ENCODE measurements at places on chromosomes 16 and 17.

DNA sequence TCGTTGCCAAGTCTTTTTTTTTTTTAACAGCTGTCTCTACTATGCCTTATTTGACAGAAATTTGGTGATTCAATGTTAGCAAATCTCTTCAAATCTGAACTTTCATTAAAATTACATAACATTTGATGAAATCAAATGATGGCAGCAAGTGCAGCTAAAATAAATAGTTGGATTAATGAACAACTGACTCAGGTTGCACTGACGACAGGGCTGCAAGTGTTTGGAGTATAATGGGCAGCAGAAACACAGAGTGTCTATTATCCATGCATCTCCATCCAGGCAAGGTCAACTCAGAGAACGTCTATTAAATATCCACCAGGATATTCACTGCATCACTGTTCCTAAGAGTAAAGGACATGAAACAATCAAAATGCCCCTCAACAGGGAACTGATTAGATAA lies 109.8 kb downstream of the SLC39A11 start:
- no peak for DNase-seq

- DNase-seq, result no peak
Measured at GRCh38 chr16:49528060-49528865, 154.7 kb downstream of the C16orf78 start.

DNA sequence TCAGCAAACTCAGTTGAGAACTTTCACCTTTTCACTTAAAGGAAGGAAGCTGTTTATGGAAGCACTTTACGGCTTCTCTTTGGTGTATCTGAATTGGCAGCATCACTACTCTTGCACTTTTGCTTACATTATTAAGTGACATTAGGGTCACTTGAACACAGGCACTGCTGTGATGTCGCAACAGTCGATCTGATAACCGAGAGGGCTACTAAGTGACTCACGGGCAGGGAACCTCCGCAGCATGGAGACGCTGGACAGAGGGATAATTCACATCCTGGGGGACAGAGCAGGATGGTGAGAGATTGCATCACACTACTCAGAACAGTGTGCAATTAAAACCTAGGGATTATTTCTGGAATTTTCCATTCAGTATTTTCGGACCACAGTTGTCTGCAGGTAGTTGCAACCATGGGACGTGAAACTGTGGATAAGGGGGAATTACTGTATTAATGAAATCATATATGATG lies 56.5 kb downstream of the DNAH2 start:
- DNase-seq, result no peak

- no peak for DNase-seq
Measured at GRCh38 chr17:77295241-77295853, 154.6 kb downstream of the SEC14L1 start.

DNA sequence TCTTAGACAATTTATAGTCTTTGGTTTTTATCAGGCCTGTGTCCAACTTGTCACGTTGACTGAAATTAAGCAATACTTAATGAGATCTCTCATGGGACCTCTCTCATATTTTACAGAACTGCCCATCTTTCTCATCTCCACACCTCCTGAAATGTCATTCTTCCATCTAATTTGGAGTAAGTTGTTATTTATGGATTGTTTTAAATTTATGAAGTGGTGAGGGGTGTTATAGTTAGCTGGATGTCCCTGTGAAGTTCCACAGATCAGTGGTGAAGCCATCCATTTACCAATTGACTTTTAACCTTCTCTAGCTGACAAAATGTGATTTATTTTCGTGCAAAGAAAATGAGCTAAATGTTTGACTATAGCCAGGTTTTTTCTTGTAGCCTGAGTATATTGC lies 824.9 kb downstream of the KCNJ2 start:
- no peak for DNase-seq

DNA sequence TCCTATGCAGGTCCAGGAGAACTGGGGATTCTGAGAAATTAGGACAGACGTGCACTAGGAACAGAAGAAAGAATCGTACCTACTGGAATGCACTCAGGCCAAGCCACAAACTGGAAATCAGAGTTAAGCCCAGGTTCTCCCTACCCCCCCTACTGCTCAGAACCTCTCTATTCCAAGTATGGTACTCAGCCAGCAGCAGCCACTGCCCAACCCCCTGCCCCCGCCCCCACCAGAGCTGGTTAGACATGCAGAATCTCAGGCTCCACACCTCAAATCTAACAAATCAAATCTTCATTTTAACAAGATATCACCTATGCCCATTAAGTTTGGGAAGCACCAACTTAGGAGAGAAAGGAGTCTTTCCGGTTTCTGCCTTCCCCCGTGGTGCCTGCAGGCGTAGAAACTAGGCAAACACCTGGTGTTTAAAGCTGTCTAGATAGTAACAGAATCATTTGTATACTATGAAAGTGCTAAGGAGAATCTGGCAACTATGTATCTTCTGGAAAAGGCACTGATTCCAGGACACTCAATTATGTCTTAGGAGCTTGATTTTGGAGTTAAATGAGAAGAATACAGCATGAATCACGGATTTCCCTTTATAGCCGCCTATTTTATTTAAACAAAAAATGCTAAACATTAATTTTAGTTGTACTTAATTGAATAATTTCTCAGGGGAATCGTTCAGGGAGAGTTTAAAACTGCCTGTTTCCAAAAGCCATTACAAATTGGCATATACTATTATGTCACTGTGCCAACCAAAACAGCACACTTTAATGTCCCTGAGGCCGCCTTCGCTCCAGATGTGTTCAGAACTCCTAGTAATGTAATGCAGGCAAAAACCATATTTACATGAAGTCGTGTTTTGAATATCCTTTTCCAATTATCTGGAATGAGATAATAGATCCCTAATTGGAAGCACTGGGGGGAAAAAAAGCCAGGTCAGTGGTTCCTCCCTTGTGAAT lies 166.5 kb downstream of the STX8 start:
- no peak for DNase-seq

- DNase-seq, result no peak
Measured at GRCh38 chr17:45759761-45760160, 24.4 kb upstream of the CRHR1 start.

DNA sequence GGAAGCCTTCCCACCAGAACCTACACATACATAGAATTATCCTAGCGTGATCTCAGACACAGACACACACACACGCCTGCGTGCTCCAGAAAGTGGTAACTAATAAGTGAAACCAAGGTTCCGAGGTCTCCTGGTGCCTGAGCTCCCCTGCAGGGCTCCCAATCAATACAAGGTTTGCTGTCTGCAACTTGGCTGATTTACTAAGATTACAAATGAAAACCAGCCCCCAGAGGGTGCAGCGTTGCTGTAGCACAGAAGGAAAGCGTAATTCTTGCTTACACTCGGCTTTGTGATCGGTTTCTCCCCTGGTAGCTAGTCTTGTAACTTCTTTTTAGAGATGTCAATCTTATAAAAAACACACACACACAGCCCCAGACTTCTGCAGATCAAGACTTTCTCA lies 334.1 kb upstream of the XYLT1 start:
- no peak for DNase-seq

GRCh38 chr17:37310940-37311339 lies 64.8 kb upstream of the C17orf78 start:
- DNase-seq, result no peak

GRCh38 chr16:85195900-85196772 lies 83.9 kb upstream of the CIBAR2 start:
- no peak for DNase-seq

- no peak for DNase-seq
Measured at GRCh38 chr16:30137897-30138296, 14.9 kb upstream of the MAPK3 start.

DNA sequence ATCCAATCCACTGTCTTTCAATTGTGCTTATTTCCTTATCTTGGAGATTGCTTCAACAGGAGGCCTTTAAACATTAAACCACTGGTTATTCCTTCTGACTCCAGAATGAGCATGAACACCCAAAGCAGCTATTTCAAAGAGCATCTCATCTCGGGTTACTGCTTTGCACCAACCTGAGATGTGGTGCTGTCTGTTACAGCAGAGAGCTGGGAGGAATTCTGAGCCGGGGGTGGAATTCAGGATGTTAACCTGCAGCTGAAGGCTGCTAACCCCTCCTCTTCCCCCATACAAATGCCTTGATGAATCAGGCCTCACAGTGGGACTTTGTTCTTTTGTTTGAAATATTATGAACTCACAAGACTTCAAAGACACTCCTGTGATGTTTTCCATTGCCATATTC lies 113.1 kb downstream of the SHISA9 start:
- no peak for DNase-seq

DNA sequence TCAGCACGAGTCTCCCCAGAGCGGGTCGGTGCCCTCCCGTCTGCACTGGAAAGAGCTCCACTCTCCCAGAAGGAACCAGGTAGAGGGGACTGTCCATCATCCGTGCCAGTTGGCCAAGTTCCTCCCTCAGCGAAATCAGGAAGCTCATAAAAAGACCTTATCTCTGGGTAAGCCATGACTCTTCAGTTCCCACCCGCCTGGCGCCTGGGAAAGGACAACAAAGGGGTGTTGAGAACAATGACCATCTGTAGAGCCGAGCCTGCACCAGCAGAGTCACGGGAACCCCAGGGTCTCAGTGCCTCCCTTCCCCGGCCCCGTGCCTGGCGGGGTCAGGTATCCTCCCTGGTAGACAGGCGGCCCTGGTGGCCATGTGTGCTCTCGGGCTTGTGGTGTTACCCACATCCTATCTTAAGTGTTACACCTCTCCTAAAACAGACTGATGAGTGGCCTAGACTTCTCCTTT lies 190.7 kb downstream of the AXIN2 start:
- no peak for DNase-seq

DNA sequence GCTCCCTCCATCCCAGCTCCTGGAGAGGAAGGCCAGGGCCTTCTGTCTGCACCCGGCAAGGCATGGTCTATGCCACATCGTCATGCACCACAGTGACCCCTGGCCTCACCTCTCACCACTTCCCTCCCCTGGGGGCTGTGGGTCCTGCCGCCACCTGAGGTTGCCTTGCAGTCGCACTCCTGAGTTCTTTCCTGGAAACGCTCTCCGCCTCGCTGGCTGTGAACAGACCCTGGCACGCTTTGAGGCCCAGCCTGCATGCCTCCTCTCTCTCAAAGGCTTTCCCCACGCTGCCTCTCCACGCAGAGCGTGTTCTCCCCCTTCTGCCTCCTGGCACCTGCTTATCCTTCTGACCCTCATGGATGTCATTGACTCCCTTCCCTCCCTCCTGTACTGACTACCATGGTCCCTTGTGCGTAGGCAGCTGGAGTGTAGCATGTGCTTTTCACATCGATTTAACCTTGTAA lies 45.4 kb downstream of the SEC14L1 start:
- no peak for DNase-seq

DNA sequence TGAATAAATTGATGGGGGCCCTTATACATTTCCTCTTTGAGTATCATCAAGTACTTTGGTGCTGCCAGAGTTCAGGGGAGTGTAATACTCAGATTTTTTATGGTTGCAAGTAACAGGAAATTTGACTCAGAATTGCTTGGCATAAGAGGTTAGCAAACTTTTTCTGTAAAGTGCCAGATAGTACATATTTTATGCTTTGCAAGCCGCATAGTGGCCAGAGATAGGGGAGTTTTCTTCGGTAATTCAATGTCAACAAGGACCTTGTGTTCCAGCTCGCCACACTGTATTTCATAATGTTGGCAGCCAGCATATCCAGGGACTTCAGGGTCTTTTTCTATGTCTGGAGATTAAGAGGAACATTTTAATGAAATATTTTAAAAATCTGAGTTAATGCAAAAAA lies 51.0 kb upstream of the MARCHF10 start:
- DNase-seq, result no peak

- DNase-seq, result no peak
Measured at GRCh38 chr17:79331492-79331891, 256.9 kb downstream of the ENGASE start.

DNA sequence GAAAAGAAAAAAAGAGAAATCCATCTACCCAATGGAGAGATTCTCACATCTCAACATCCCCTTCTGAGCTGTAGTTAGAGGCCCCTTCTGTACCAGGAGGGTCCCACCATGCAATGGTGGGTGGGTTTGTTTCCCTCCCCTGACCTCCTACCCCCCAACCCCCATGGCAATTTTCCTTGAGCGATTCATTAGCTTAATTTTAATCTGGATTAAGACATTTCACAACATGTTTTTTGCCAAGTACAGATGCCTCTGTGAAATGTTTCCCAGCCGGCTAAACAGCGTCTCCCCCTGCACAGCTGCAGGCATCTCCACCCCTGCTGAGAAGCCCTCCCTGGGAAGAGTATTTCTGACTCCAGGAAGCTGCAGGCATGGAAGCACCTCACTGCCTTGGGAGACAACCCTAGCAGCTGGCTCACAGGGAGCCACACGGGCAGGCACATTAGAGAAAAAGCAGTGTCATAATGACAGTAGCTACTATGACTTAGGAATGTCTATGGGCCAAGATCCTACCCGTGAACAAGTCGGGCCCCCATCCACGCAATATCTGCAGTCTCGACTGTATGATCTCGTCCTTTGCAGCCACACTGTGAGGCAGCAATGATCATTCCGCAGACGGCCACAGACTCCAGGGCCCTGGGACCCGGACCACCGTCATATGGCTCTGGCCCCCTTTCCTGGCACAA lies 117.3 kb downstream of the ADCY9 start:
- DNase-seq, result no peak

DNA sequence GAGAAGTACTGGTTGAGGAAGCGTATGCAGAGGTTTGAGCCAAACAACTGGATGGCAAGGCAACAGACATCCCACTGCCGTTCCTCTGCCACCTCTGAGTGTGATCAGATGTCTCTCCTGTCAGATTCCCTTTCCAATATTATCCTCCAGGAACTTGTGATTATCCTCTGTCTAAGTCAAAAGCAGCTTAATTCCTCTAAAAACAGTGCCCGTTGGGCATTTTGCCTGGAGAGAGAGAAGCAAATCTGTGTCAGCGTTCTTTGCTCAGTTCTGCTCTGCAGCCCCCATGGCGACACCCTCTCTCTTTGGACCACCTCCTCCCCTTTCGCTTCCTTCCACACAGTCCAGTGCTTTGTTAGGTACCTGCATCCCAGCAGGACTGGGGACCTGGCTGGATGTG lies 56.1 kb upstream of the TBX2 start:
- no peak for DNase-seq

DNA sequence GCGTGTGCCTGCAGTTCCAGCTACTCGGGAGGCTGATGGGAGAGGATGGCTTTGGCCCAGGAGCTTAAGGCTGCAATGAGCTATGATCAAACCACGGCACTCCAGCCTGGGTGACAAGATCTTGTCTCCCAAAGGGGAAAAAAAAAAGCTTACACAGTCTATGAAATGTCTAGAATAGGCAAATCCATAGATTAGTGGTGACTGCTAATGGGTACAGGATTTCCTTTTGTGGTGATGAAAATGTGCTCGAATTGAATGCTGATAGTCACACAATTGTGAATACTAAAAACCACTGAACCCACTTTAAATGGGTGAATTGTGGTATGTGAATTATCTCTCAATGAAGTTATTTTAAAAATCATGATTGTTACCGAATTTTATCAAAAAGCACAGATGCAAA lies 14.9 kb downstream of the USP7 start:
- DNase-seq, result no peak

Data from inflammatory macrophage (primary cell).